ENCODE measurements at places on chromosomes 12 and 14.

- no peak for DNase-seq
These were observed 196.3 kb downstream of the TTC7B start for GRCh38 chr14:90619911-90620310.

DNA sequence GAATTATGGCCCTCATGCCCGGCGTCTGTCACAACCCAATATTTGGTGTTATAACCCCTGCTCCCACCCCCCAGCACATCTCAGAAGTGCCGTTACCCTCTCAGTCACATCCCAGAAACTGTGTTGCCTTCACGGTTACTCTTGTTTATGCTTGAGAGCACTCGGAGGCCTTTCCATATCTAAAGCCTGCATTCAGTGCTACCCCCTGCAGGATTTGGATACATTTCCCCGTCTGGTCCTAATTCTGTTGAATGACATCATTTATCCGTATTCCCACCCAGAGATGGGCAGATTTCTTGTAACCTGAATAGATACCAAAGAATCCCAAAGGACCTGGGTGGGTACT, 19.1 kb upstream of the FOS start:
- peak; percentile 70 for DNase-seq

DNA sequence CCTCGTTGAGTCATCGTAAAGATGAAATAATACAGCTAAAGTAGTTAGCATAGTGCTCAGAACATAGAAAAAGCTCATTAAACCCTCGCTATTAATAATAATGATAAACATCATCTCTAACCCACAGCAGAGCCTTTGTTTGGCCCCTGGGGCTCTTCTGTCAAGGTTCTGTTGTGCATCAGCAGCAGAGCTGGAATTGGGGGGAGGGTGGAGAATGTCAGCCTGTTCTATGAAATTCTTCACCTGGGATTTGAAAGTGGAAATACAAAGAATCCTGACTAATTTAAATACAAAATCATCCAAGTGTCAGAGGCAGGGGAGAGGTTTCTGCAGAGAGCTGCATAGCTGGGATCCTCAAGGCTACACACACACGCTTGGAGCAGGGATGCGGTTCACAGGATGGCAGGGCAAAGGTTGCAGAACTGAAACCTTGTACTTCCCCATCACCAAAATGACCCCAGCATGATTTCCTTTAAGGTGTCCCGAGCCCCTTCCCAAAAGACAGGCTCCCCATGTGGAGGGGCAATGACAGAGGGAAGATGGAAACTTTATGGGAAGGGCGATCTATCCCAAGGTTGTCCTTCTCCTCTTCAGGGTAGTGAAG, 71.8 kb downstream of the DAD1 start:
- no peak for DNase-seq

GRCh38 chr12:25761356-25761755, 197.1 kb upstream of the RASSF8 start:
- DNase-seq, result no peak

DNA sequence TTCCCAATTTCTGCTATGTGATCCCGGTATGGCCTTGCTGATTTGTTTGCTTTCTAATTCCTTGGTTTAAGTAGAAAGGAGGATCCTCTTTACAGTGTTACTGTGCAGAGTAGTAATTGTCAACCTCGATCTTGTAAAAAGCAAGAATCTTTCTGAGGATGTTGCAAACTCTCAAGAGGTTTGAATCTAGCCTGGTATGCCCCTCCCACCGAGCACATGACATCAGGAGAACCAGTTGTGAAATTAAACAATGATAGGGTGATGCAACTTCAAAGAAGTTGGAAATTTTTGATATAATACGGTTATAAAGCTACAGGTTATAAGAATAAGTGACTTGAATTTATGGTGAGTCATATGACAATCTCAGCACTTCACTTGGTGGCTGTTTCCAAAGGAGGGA, 35.0 kb upstream of the FUT8 start:
- DNase-seq, result no peak

- no peak for DNase-seq
These were observed 376.5 kb downstream of the C12orf75 start for GRCh38 chr12:105706973-105707334.

GRCh38 chr12:21456291-21456780, 18.9 kb downstream of the PYROXD1 start:
- no peak for DNase-seq

DNA sequence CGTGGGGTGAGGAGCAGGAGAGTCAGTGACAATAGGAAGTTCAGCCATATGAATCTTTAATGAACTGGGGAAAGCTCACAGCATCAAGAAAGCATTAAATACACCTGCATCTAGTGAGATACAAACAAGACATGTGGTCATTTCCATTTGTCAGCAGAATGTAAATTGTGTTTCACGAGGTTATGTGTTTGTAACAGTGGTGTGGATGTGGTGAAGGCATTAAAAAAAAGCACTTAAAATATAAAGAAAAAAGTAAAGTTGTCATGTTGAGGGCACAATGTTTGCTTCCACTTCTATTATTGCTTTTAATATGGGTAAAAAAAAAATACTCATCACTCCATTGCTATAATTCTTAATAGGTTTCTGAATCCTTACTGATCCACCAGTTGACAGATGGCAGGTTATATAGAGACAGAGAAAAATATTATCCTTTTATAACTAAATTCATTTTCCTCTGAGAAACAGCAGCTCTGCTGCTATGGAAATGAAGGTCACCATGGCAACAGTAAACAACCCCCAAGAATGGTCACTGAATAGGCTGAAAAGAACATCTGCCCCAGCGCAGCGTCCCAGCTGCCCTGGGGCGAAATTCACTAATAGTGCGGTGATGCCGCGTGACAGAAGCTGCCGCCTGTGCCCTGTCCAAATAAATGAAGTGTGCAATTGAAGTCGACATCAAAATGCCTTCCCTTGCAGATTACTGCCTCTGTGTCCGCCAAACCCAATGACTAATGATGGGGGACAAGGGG, 226.1 kb downstream of the FOXN3 start:
- DNase-seq, result peak; percentile 40

GRCh38 chr14:20688167-20688839, at the start of gene ANG:
TSS of gene ANG (plus strand) at chr14:20688764. CDS start at chr14:20693565, 4,801 bp downstream.
- DNase-seq, result no peak

DNA sequence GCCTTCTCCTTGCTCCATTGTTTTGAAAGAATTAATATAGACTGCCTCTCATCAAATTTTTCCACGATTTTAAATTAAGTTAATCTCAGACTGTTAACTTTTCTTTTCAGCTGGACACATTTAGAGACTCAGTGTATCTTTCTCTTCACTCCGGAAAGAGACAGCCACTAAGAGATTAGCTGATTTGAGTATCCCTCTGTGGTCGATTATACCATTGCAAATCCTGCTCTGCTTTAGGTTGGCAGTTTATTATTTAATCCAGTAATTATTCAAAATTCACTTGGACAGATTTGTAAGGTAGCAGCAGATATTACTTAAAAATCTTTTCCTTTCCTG, 588 bp upstream of the TWF1 start:
- DNase-seq, result no peak
